ENCODE measurements at places on chromosomes 3 and 15.

DNA sequence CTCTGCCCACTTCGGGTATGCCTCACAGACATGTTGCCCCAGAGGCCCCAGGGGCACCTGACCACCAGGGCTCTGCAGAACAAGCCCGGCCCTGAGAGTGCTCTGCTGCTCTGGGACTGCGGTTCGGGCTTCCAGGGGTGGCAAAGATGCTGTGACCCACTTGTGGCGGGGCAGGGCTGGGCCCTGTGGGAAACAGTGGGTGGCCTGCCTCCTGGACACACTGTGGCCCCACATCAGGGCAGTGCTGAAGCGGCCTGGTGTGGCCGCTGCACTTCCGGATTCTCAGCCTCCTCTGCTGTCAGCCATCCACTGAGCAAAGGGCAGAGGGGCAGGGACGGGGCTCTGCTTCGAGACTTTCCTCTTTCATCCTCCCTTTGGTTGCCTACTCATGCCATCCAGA is 26.5 kb upstream of the PLXND1 start:
- no peak for DNase-seq

DNA sequence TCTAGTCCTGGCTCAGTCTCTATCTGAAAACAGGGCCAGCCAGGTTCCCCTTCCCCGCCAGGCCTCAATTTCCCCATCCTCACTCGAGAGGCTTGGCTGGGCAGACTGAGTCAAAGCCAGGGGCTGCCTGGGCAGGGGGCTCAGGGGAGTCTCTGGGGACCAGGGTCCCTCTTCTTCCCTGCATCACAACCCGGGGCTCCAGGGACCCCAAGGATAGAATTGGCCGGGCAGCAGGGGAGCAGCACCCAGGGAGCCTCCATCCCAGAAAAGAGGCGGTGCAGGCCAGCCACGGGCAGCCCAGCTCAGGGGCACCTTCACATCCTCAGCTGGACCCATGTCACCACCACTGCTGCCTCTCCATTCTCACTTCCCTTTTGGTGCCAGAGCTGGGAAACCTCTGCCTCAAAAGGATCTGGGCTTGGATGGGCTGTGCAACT is 13.3 kb upstream of the PLXND1 start:
- DNase-seq = peak; percentile 39

GRCh38 chr3:118165413-118165812 is 869.2 kb downstream of the IGSF11 start:
- no peak for DNase-seq

GRCh38 chr3:108645364-108645763 is 55.8 kb downstream of the DZIP3 start:
- no peak for DNase-seq
